ENCODE measurements at places on chromosomes 6 and 20.

DNA sequence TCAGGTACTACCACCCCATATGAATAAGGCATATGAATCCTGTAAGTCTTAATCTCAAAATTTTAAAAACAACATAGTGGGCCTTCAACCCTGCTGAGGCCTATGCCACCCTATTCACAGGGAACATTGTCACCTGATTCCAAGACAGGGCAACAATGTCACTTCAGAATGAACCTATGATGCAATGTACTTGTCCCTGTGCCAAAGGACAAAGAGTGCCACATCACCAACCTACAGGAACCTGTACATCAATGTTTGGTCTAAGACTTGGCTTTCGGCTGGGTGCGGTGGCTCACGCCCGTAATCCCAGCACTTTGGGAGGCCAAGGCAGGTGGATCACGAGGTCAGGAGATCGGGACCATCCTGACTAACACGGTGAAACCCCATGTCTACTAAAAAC lies 318.5 kb upstream of the JARID2 start:
- DNase-seq: no peak

DNA sequence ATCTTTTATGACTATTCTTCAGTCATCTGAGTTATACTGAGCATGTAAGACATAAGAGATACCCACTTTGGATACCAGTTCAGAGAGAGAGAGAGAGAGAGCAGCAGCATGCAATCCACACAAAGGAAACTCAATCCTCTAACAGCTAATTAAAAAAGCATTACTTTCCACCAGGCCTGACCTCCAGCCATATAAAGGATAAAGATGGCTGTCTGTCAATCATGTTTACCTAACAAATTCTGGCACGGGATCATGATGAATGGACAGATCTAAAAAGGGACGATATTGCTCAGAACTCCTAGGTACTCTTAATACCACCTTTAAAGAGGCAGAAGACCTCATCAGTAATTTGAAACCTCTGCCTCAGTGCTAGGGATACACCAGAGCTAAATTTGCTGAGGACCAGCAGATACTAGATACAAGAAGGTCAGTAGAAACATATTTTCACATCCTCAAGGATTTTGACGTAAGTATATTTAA lies 159.2 kb downstream of the RPS12 start:
- DNase-seq: no peak

DNA sequence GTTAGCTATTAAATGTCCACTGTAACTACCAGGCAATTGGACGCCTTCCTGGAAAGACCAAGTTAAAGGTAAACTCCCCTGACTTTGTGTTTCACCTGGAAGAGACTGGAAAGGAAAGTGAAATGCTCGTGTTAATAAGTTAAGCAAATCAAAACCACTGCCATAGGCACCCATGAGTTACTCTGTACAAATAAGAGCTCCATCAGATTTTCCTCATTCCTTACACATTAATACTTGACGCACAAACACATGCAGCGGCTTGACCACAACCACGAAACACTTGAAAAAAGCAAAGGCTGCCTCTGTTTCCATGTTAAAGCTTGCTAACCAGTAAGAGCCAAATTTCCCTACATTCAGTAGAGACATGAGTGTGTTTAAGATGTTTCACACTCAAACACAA lies 19.8 kb downstream of the GCM1 start:
- DNase-seq: no peak

DNA sequence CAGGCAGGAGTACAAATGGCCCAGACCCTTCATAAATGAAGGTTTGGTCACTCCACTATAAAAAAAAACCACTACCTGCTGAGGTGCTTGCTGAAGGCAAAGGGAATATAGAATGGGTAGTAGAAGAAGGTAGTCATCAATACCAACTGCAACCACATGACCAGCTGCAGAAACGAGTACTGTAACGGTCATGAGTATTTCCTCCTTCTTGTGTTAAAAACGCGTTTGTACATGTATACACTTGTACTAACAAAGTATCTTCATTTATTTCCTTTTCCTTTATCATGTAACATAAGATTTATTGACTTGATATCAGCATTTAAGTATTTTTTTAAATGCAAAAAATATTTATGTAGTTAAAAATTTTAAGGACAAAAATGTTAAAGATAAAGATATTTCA lies 238.6 kb downstream of the TFAP2B start:
- no peak for DNase-seq

DNA sequence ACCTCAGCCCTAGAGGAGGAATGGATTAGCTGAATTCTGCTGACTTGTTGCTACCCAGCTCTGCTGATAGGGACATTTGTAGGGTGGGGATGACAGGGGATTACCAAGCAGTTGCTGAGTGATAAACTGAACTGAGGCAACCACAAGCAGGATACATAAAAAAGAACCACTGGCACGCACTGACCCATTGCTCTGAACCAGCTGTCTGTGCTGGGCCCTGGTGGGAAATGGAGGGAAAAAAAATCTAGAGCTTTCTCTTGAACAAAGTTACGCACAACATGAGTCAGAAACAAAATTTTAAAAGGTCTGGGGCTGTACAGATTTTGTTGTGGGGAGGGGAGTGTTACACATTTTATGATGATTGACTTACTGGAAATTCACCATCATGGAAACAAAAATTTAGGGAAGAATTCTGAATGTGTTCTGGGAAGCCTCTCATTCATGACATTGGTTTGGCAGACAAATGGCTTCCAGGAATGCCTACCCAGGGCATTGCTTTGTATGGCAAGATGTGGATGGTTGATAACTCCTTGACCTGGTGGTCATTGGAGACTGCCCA lies 37.7 kb downstream of the FOXO3 start:
- no peak for DNase-seq

DNA sequence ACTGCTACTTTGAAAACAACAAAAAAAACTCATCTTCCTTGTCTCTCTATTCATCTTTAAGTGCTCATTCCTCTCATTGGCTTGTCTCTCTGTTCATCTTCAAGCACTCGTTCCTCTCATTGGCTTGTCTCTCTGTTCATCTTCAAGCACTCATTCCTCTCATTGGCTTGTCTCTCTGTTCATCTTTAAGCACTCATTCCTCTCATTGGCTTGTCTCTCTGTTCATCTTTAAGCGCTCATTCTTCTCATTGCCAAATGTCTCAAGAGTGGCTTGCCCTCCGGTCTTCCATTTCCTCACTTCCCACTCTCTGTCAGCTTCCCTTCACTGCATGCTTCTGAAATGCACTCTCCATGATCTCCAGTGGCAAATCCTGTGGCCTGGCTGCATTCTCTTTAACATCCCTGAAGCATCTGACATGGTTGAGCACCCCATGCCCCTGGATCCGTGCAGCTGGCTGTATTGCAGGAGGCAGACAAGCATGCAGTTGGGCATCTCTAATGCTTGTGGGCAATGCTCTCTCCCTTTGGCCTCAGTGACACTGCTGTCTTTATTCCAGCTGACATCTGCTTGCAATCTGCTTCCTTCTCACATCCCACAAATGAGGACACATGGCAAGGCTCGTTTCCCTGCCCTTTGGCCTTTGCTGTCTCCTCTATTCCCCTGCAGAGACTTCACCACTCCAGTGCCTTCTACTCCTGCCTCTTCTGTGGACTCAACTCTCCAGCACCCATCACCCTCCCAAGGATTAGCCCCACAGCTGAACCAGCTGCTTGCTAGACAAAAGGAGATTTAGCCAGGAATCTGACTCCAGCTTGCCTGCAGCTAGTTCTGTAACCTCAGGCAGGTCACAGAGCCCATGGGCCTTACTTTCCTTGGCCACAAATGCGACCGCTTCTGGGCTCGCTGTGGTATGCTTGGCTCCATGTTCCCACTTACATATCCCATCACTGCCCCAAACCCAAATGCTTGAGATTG lies 143.2 kb upstream of the SNX9 start:
- no peak for DNase-seq

- no peak for DNase-seq
Observed at GRCh38 chr6:40509086-40509485, 78.1 kb downstream of the LRFN2 start.

- DNase-seq: peak; percentile 95
Observed at GRCh38 chr6:52664186-52664990, 6.5 kb upstream of the TMEM14A start.

Data from left hindlimb (tissue), 1 donor.